GM23338 (cell line): ENCODE measurements at places on chromosomes 12 and 14.

DNA sequence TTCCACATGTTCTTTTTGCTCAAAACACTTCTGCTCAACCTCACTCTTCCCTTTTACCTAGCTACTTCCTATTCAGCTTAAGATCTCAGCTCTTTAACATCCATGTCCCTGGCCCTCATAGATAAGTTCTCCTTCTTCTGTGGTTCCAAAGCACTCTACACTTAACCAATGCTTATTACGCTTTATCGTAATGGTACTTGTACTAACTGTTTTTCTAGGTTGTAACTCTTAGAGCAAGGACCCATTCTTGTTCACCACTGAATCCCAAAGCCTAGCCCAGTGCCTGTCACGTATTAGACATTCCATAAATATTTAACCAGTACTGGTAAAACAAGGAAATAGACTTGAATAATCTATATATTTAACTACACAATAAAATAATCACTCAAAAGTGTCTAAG is 5.3 kb downstream of the SLC41A2 start:
- no peak for DNase-seq

- peak; percentile 95 for DNase-seq
Measured at GRCh38 chr12:113098441-113099028, 37.0 kb downstream of the RASAL1 start.

GRCh38 chr14:52801014-52801712 is 9.8 kb upstream of the GNPNAT1 start:
- DNase-seq = no peak

- peak; percentile 88 for DNase-seq
Measured at GRCh38 chr14:22886500-22887259, 3.7 kb downstream of the REM2 start.

DNA sequence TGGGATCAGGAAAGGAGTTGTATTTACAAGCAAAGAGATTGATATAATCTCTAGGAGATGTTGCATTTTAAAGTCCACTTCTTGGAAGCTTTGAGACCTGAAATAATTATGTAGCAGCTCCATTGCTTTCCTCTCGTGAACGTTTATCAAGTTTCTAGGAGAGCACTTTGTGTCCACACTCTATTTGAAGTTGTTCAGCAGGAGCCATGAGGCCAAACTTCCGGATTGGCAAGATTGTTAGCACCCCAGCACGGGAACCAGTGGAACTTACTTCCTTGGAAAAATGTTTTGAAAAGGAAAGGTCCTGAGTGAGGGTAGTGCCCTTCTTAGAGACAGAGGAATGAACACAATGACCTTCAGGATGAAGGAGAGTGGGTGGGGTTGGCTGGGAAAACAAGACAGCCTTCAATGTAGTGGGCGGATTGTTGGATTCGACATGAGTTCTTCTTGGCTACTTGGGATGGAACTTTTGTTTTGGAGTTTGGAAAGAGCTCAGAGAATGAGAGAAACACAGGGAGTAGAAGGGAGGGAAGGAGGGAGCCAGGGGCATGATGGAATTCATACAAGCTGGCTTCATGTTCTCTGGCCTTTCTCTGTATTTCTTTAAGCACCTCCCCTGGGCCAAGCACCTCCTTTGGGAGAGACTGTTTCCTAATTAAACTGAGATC is 23.8 kb upstream of the CISTR start:
- no peak for DNase-seq

- no peak for DNase-seq
Measured at GRCh38 chr12:497501-498160, 37.9 kb downstream of the B4GALNT3 start.

DNA sequence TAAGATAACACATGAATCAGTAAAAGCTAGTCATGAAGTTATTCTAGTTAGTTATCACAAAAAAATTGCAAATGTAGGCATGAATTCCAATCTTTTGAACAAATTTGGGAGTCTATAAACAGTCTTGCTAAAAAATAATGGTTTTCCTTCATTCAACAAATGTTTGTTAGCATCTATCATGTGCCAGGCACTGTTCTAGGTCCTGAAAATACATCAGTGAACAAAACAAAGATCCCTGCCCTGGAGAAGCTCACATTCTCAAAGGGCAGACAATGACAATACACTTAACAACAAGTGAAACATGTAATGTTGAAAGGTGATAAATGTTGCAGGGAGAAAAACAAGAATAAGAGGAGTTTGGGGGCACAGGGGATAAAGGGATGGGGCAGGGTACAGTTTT is 86.9 kb downstream of the OTX2 start:
- DNase-seq = no peak

DNA sequence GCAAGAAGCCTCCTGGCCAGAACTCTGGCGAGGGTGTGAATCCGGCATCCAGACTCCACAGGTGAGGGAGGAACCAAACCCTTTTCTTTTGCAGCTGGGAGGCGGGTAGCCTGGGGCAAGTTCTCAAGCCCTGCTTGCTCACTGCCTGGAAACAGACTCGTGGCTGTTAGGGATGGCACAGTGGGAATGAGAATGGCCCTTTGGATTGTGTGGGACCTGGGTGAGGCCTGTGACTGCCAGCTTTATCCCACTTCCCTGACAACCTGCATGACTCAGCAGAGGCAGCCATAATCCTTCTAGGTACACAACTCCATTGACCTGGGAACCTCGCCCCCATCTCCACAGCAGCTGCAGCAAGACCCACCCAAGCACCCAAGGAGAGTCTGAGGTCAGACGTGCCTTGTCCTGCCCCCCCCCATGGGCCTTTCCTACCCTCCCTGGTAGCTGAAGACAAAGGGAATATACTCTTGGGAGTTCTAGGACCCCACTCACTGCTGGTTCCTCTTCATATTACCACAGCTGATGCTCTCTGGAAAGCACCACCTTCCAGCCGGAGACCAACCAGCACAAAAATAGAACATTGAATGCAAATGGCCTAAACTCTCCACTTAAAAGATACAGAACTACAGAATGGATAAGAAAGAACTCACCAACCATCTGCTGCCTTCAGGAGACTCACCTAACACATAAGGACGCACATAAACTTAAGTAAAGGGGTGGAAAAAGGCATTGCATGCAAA is 5.1 kb upstream of the GPR33 start:
- DNase-seq = no peak

GRCh38 chr12:16130343-16130742 is 147.1 kb downstream of the SLC15A5 start:
- no peak for DNase-seq

DNA sequence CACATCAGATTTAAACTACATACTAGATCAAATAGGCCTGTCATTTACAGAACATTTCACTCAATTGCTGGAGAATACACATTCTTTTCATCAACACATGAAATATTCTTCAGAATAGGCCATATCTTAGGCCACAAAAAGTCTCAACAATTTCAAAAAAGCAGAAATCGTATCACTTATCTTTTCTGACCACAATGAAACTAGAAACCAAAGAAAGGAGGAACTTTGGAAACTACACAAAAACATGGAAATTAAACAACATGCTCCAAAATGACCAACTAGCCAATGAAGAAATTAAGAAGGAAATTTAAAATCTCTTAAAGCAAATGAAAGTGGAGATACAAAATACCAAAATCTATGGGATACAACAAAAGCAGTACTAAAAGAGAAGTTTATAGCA is 35.1 kb downstream of the PARP11 start:
- no peak for DNase-seq

- no peak for DNase-seq
Measured at GRCh38 chr14:100549834-100550625, 37.2 kb downstream of the BEGAIN start.

DNA sequence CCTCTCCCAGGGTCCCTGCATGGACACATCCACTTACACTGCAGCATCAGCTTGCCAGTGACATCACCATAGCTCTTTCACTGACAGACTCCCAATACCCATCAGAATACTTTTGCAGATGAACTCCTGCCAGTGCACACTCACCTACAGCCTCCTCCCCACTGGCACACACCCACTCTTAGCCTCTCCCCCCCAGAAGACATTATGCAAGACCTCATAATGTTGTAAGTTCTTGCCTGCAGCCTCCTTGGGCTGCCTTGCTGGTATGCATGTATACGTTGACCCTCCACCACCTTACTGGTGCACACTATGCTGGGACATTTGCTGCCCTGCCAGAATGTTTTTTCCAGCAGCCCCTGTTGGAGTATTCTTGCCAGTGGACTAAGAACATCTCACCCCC is 324.2 kb downstream of the AEBP2 start:
- DNase-seq = no peak

DNA sequence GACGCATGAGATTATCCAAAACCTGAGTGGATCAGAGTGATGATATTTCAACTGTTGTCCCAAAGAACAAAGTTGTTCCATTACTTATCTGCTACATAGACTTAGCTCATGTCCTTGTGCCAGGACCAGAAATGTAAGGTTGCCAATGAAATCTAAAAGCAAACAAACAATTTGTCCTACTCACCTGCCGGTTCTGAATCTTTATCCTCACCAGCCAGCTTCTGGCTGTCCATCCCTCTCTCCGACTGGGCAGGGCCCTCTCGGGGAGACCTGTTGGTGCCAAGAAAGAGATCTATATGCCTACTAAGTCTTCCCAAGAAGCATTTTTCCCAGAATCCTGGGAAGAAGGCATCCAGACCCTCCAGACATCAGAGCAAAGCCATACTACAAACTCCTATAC is 5.5 kb downstream of the KMT2D start:
- no peak for DNase-seq
